Activated CD8-positive, alpha-beta memory T cell treated with anti-CD3 and anti-CD28 coated beads for 1 hour (primary cell): ENCODE measurements at places on chromosomes 3 and 15.

DNA sequence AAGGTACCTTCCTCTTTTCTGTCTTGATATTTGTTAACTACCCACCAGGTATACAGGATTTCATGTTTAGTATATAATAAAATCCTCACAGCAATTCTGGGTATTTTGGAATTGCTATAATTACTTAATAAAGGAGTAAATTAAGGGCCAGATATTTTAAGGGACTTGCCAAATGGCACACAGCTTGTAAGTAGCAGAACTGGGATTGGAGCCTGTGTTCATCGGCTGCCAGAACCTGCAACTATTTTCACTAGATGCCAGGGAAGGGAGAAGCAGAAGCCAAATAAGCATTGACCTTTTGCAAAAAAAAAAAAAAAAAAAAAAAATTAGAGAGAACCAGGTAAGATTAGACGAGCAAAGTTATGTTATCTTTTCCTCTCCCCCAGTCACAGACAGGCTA, 683.3 kb upstream of the CADM2 start:
- DNase-seq: no peak

GRCh38 chr3:89562373-89562772, 455.0 kb downstream of the EPHA3 start:
- no peak for DNase-seq

GRCh38 chr3:188254520-188255070, 100.6 kb downstream of the LPP start:
- DNase-seq: no peak

GRCh38 chr3:48294611-48295263, 38.7 kb downstream of the SPINK8 start:
- no peak for DNase-seq

DNA sequence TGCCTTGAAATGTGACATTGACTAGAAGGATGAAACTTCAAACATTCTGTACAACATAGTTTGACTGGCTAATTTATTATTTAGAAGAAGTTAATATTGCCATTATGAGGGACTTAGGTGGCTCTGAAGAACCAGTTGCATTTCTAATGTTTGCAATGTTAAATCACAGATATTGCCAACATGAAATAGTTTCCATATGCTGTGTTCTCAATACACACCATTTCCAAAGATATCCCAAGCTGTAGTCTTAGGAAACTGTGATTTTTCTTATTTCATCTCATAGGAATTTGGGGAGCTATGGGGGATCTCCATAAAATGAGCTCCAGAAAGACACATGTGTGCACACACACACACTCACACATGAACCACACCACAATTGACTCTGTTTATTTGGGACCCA, 36.3 kb downstream of the ALG1L2 start:
- no peak for DNase-seq

GRCh38 chr15:81111510-81112470, 22.3 kb upstream of the CFAP161 start:
- DNase-seq: no peak

GRCh38 chr3:188978421-188979171, 193.2 kb upstream of the TPRG1 start:
- DNase-seq: no peak

DNA sequence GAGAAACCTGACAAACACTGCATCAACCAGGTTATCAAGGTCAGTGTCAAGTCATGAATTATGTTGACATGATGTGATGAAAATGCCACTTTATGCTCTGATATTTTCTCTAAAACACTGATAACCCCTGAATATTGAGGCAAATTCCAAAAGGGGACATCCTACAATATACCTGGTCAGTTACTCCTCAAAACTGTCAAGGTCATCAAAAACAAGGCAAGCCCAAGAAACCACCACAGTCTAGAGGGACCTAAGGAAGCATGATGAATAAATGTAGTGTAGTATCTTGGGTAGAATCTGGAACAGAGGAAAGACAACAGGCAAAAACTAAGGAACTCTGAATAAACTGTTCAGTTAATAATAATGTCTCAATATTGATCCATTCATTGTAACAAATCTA, 275.3 kb upstream of the THRB start:
- DNase-seq: no peak

GRCh38 chr3:135166266-135166825, 371.3 kb downstream of the EPHB1 start:
- DNase-seq: no peak

DNA sequence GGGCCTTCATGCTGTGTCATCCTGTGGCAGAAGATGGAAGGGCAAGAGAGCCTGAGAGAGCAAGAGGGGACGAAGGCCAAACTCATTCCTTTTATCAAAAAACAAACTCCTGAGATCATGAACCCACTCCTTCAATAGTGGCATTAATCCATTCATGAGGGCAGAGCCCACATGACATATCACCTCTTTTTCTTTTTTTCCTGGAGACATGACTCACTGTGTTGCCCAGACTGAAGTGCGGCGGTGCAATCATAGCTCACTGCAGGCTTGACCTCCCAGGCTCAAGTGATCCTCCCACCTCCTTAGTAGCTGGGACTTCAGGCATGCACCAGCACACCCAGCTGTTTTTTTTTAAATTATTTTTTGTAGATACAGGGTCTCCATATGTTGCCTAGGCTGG, 92.0 kb upstream of the RNU6-1 start:
- no peak for DNase-seq

DNA sequence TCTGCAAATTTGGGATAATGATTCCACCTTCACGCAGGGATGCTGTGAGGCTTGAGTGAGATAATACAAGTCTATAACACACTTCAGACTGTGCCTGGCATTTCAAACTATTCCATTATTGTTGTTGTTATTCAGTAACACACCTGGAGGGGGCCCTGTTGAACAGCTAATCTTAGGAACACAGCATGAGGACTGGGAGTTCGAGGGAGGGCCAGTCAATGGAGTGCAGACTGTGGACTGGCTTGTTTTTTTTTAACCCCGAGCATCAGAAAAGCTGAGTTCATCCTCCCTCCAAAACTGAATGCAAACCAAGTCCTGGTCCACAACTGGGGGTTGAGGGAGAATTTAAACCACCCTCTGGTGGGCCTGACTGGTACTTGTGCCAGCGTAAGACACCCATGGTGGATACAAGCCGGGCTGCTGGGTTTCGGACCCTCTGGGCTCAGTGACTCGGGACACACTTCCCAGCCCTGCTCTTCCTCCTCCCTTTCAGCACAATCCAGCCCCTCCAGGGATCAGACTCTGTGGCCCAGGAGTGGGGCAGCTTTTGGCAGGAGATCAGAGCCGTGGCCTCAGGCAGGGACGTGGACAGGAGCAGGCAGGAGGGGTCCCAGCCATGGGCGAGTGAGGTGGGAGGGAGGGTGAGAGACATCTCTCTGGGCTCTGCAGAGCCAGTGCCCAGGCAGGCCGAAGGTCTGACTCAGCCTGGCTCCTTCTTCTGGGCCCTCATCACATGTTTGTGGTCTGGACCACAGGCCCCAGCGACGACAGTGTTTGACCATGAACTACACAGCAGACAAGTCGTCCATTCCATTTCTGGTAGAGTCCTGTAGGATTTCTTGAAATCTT, 36.3 kb upstream of the MEX3B start:
- no peak for DNase-seq

- no peak for DNase-seq
Measured at GRCh38 chr3:88195951-88196434, 46.2 kb downstream of the C3orf38 start.

GRCh38 chr3:188037965-188038581, 115.9 kb upstream of the LPP start:
- no peak for DNase-seq

DNA sequence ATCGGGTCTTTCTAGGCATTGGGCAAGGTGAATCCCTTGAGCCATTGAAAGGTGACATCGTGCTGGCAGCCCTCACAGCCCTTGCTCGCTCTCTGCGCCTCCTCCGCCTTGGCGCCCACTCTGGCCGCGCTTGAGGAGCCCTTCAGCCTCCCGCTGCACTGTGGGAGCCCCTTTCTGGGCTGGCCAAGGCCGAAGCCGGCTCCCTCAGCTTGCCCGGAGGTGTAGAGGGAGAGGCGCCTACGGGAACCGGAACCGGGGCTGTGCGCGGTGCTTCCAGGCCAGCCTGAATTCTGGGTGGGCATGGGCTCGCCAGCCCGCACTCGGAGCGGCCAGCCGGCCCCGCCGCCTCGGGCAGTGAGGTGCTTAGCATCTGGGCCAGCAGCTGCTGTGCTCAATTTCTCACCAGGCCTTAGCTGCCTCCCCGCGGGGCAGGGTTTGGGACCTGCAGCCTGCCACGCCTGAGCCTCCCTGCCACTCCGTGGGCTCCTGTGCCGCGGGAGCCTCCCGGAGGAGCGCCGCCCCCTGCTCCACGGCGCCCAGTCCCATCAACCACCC, 35.4 kb upstream of the INO80 start:
- DNase-seq: no peak

- no peak for DNase-seq
Measured at GRCh38 chr15:50068016-50068415, 51.0 kb downstream of the ATP8B4 start.

- DNase-seq: no peak
Measured at GRCh38 chr3:120155108-120155507, 60.9 kb upstream of the GSK3B start.

- no peak for DNase-seq
Measured at GRCh38 chr15:70835415-70835814, 18.5 kb downstream of the LARP6 start.

GRCh38 chr15:90550919-90551318, 21.2 kb downstream of the CRTC3 start:
- DNase-seq: no peak

DNA sequence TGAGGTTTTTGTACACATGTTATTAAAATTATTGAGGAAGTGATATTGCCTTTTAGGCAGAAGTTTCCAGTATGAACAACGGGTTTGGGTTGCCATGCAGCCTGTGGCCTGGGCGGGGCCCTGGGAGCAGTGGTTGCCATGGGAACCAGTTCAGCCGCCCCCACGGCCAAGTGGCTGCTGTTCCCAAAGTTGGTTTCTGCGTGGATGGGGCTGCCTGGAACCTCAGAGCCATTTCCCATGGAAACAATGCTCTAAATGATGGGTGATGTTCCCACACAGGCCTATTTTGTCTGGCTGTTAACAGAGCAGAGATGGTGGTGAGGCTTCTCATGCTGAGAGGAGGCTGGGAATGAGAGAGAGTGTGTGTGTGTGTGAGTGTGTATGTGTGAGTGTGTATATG, 19.5 kb downstream of the MRAS start:
- DNase-seq: no peak

DNA sequence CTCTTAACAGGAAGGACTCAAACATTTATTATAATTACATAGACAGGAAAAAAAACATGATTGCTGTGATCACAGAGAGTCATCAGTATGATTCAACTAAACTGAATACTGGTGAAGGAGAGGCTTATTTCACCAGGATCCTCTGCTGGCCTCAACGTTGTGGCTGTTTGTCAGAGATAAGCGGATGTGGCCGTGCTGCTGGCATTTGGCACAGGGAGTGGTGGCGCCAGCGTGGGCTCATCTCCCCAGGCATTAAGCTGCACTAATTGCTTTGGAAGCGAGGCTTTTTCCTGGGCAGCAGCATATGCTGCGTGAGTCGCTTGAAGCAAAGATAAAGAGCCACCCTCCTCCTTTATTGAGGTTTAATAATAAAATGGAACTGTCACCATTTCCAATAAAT, 306.7 kb downstream of the LRTM1 start:
- no peak for DNase-seq

DNA sequence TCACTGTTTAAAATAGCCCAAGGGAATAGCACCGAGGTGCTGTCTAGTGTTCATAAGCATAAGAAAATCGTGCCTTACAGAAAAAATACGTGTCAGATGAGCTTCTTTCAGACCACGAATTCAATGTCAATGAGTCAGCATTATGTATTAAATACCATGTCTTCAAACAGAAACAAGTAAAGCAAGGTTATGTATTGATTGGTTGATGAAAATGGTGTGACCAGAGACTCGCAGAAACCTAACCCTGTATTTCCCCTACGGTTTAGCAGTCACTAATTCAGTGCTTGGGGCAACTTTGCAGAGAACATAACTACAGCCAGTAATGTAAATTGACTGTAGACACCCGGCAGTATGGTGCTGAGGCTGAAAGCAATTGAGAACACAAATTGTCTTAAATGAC, 307.7 kb downstream of the IL5RA start:
- DNase-seq: no peak

DNA sequence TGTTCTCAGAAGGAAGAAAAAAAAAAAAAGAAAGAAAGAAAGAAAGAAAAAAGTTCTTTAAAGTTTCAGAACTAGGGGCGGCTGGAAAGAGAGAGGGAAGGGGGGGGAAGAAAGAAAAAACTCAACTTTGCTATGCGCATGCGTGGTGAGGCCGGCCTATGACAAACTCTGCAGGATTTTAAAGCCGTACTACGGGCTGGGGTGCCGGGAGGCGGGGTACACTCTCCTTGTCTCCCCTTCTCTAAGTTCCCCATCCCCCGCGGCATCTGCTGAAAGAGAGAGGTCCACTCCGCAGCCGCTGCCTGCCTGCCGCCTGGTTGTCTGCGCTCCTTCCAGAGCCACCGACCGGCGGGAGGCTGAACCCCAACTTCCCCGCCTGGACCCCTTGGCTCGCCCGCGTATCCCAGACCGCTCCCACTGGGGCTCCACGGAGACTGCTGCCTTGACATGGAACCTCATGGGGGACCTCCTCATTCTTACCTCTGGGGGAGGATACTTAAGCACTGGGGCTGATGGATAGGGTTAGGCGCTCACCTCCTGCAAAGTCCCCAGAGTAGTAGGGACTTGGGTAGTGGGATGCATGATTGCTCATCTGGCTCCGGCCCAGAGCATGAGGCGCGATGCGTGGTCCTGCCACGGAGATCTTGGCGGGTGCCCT, 1.4 kb upstream of the WNT5A start:
- DNase-seq: no peak

- no peak for DNase-seq
Measured at GRCh38 chr15:80752204-80752603, 27.0 kb upstream of the CEMIP start.

DNA sequence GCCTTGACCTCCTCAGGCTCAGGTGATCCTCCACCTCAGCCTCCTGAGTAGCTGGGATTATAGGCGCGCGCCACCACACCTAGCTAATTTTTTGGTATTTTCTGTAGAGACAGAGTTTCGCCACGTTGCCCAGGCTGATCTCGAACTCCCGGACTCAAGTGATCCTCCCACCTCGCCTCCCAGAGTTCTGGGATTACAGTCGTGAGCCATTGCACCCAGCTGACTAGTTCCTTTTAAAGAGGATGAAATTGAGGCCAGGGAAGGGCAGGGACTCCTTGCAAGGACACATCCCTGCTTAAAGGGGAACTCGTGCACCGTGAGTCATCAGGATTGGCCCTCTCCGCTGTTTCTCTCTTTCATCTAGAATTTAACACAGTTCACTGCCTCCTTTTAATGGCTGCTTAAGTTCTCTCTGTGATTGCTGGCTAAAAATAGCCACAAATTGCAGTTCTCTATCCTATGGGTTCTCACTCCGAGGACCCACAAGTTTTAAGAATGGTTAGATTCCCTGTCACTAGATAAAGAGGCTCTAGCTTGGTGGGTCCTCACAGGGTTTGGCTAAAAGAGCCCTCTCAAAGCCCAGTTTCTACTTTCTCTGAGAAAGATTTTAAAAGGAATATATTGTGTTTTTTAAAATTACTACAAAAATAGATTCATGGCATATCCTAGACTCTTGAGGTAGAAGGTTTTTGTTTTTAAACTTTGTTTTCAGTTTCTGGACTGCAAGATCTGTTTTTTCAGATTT, 1.4 kb downstream of the CRTAP start:
- DNase-seq: no peak
